ENCODE measurements at places on chromosomes 2 and 18. TPM values are rescaled to one million over a fixed set of nuclear protein-coding genes. Genes with fewer than 3 reads are reported as not detected.

STEAP3 gene
- polyA plus RNA-seq, result 5.6 TPM

DSG1 gene
- polyA plus RNA-seq, result 5.4 TPM

PARD3B gene
- polyA plus RNA-seq, result 14.6 TPM

FAM124B gene
- polyA plus RNA-seq, result 0.80 TPM

SAG gene
- polyA plus RNA-seq, result 25.6 TPM

REG3G gene
- 60.7 TPM for polyA plus RNA-seq

CHRNG gene
- 0.26 TPM for polyA plus RNA-seq

TIGD1 gene
- 6.8 TPM for polyA plus RNA-seq

CHRNA1 gene
- polyA plus RNA-seq, result 2.7 TPM

HAAO gene
- polyA plus RNA-seq, result 6.0 TPM

- peak overlapping the region; percentile 90 for H3K4me3 ChIP-seq
- H3K36me3 ChIP-seq, result no peaks in the 10 kb centered on the region
- peak overlapping the region; percentile 97 for H3K27ac ChIP-seq
Observed at GRCh38 chr2:55418512-55419232, 984 bp downstream of the CCDC88A start.

DNA sequence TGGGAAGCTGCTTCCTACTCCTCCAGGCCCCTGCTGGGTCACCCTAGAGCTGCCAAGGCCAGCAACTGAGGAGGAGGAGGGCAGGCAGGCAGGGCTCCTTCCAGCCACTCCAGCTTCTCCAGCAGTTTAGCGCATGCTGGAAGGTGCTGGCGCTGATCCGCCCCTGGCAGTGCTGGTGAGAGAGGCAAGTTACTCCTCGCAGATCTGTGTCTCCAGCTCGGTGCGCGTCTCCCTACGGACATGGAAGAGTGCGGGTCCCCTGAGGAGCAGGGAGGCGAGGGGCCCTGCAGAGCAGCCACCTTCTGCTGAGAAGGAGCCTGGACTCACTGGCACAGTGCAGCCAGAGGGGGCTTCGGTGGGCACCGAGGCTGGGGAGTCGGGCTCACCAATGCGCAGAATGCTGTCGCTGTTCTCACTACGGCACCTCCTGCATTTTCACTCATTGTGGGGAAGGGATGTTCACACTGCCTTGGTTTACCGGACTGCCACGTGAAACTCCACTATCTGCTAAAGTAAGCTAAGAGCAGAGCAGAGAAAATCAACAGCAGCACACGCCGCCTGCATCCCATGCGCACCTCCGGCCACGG is 206.0 kb downstream of the HDAC4 start:
- DNase-seq, result peak; percentile 77
- H3K27me3 ChIP-seq, result no peaks in the 10 kb centered on the region
- H3K27ac ChIP-seq, result peak overlapping the region; percentile 41
- H3K36me3 ChIP-seq, result no peaks in the 10 kb centered on the region
- H3K4me3 ChIP-seq, result no peak overlapping the region

DNA sequence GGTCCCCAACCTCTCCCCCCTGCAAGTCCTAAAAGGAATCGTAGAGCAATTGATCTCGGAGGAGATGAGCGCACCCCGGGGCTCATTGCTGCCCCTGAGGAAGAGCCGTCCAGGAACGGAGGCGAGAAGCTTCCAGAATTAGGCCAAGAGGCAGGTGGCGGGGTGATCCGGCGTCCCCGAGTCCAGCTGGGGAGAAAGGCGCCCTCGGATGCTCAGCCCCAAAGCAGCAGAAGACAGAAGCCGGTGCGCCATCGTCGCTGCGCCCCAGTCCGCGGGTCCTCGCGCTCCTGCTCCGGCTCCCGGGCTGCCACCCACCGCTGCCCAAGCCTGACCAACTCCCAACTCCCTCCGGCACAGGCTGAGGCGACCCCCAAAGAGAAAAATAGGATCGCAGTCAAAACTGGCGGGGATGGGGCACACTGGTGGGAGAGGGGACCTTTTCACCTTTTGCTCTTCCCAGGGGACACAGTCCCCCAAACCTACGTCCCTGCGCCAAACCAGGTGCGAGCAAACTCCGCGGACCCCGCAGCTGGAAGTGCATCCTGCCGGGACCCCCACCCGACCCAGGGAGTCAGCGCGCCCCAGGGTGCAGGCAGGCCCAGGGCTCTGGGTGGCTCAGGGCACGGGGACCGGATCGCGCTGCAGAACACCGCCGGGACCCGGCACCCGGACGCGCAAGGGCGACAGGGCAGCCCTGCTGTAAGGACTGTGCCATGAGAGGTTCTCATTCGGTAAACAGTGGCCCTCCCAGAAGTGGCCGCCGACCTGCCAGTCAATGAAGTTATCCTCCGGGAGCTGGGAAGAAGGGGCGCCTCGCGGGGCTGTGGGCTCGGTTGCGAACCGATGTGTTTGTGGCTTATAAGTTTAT is 8.4 kb upstream of the MEIS1 start:
- H3K27me3 ChIP-seq, result no peaks in the 10 kb centered on the region
- H3K4me3 ChIP-seq, result peak overlapping the region; percentile 51
- peaks cover 4% of the 10 kb centered on the region for H3K4me1 ChIP-seq
- H3K36me3 ChIP-seq, result no peaks in the 10 kb centered on the region
- no peak for DNase-seq

DNA sequence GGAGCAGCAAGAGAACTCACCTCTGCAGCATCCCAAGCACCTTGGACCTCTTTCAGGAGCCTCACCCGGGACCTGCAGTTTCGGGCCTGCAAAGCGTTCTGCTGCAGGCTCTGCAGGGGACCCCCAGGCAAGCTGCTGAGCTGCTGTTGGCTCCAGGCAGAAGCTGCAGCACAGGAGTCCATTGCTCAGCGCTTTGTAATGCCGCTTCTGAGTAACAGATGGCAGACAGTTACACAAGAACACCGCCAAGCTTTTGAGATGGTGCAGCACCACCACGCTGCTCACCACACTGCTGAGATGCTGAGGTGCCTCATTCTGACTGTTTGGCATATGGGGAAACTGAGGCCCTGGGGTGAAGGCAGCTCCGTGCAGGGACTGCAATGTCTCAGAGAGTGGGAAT is 1.9 kb upstream of the GALNT14 start:
- H3K27me3 ChIP-seq, result no peaks in the 10 kb centered on the region
- no peak overlapping the region for H3K4me3 ChIP-seq

DNA sequence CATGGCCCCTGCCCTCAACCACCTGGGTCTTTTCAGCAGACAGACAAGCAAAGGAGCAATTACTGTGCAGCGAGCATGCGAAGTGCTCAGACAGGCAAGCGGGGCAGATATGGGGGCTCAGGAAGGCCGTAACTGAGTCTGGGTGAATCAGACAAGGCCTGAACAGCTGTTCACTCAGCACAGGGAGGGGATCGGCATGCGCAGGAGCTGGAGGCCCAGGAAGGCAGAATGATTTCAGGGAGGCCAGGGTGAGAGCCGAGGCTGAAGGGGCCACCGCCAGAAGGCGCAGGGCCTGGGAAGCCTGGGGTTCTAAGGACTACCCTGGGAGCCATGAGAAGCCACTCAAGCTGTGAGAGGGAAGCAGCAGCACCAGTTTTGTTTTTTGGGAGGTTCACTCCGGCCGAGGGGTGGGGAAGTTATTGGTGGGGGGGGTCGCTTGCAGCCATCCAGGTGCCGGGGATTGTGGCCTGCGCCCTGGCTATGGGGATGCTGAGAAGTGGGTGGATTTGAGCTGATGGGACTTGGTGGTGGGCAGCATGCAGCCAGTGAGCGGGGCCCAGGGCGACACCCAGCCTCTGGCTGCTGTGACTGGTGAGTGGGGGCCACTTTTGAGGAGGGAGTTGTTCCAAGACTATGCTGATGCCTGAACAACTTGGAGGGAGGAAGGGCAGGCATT is 132.2 kb downstream of the TSN start:
- DNase-seq, result no peak
- H3K4me3 ChIP-seq, result no peak overlapping the region
- H3K27ac ChIP-seq, result no peak overlapping the region

- no peak overlapping the region for H3K27ac ChIP-seq
- H3K27me3 ChIP-seq, result no peaks in the 10 kb centered on the region
- H3K4me3 ChIP-seq, result no peak overlapping the region
- DNase-seq, result no peak
Observed at GRCh38 chr2:242022550-242023290, 153.2 kb downstream of the RTP5 start.

GRCh38 chr2:9488583-9489547 is 14.5 kb downstream of the IAH1 start:
- H3K36me3 ChIP-seq, result no peaks in the 10 kb centered on the region
- H3K4me1 ChIP-seq, result peaks cover 3% of the 10 kb centered on the region
- no peak for DNase-seq
- H3K27ac ChIP-seq, result no peak overlapping the region
- H3K27me3 ChIP-seq, result no peaks in the 10 kb centered on the region

DNA sequence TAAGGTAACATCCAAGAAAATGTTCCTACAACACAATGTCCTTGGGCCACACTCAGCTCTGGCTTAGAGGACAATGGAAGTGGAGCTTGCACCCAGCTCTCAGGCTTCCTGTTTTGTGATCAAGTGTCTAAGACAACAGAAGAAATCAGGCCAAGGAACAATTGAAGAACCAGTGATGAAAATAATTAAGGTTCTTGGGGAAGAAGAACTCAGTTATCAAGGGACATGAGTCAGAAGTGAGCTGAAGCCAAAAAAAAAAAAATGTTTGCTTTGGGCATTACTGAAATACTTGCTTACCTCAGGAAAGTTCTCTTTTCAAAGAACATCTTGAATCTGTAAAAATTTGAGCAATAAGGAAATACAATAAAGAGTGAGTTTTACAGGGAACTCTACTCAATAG is 299.0 kb downstream of the FBXO15 start:
- no peaks in the 10 kb centered on the region for H3K27me3 ChIP-seq
- H3K36me3 ChIP-seq, result no peaks in the 10 kb centered on the region
- H3K4me1 ChIP-seq, result no peaks in the 10 kb centered on the region
- no peak for DNase-seq

- H3K27ac ChIP-seq, result no peak overlapping the region
- no peaks in the 10 kb centered on the region for H3K27me3 ChIP-seq
- H3K36me3 ChIP-seq, result no peaks in the 10 kb centered on the region
- no peak overlapping the region for H3K4me3 ChIP-seq
- H3K4me1 ChIP-seq, result peaks cover 19% of the 10 kb centered on the region
Observed at GRCh38 chr2:46308081-46308480, 10.9 kb downstream of the EPAS1 start.

DNA sequence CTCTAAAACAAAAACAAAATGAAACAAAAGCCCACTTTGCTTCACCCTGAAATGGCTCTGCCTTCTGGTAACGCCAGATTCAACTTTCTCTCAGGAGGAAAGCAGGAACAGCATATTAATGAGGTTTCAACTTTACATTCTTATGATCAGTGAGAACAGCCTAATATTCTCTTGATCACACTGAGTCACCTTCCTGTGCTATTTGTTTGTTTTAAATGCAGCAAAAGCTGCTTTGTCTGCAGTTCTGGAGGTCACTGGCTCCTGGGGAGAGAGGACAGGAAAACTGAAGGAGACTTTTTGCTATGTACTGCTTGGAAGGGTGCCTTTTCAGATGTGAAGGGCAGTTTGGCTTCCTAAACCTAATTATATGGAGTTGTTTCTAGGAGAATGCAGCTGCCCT is 48.1 kb downstream of the MAIP1 start:
- no peaks in the 10 kb centered on the region for H3K36me3 ChIP-seq
- no peaks in the 10 kb centered on the region for H3K27me3 ChIP-seq
- H3K27ac ChIP-seq, result no peak overlapping the region
- DNase-seq, result no peak

DNA sequence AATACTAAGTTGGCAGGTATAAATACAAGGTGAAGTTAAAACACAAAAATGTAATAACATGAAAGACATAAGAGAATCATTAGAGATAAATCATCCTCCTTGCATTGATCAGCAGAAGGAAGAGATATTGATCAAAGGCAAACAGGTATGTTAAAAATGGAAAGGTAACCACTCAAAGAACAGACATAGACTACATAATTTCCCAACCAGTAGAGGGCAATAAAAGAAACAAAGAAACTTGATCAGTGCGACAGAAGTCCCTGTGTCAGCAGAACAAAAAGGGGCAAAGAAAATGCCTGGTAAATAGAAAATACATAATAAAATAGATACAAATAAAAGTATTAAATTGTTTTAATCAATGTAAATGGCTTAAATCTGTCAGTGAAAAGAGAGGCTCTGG is 53.6 kb downstream of the FAM228A start:
- H3K4me3 ChIP-seq, result no peak overlapping the region
- no peak for DNase-seq
- H3K27ac ChIP-seq, result no peak overlapping the region
- no peaks in the 10 kb centered on the region for H3K36me3 ChIP-seq
- H3K4me1 ChIP-seq, result peaks cover 4% of the 10 kb centered on the region

DNA sequence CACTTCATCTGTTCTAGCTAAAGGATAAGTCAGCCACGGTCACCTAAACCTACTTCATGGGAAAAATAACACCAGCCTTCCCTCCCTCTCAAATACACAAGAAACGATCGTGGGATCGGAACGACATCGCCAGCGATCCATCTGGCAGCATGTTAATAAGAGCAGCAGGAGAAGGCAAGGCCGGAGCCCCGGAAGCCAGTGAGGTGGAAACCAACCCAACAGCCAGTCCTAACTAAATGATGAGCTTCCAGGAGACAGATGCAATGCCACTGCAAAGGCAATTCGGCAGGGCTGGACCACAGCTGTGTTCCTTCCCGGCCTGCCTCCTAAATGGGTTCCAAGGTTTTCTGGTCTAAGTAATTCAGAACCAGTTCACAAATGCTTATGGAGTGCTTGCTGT is 117.5 kb downstream of the TMEM163 start:
- no peak overlapping the region for H3K4me3 ChIP-seq
- no peaks in the 10 kb centered on the region for H3K36me3 ChIP-seq
- DNase-seq, result no peak
- no peak overlapping the region for H3K27ac ChIP-seq
- H3K4me1 ChIP-seq, result no peaks in the 10 kb centered on the region

GRCh38 chr2:219273937-219274336 is 5.2 kb upstream of the DNAJB2 start:
- no peaks in the 10 kb centered on the region for H3K27me3 ChIP-seq
- DNase-seq, result no peak
- H3K36me3 ChIP-seq, result no peaks in the 10 kb centered on the region
- H3K4me3 ChIP-seq, result no peak overlapping the region
- peaks cover 21% of the 10 kb centered on the region for H3K4me1 ChIP-seq

GRCh38 chr2:131029812-131030211 is 63.4 kb downstream of the FAM168B start:
- DNase-seq, result no peak
- H3K4me1 ChIP-seq, result peaks cover 9% of the 10 kb centered on the region
- H3K36me3 ChIP-seq, result no peaks in the 10 kb centered on the region

GRCh38 chr2:219744600-219744999 is 117.2 kb downstream of the SLC4A3 start:
- H3K4me3 ChIP-seq, result no peak overlapping the region
- DNase-seq, result no peak
- no peak overlapping the region for H3K27ac ChIP-seq
- no peaks in the 10 kb centered on the region for H3K36me3 ChIP-seq

DNA sequence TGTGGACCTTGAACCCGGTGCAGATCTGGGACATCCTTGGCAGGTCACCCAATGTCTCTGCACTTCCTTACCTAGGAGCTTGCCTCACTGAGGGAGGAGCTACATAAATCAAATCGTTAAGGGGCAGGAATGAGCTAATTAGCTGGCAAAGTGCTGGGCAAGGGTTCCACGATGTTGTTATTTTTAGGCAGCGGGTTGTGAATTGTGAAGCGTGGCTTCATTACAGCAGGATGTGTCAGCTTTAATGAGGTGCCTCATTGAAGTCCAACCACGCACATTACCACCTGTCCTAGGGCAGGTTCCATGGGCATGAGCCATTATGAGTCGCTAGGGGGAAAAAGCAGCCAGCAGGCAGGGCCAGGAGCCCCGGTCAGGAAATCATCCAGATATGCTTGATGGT is 127.0 kb upstream of the AGAP1 start:
- DNase-seq, result no peak
- no peak overlapping the region for H3K27ac ChIP-seq
